ENCODE measurements at places on chromosomes 3 and 15.

GRCh38 chr3:61032991-61033390, 218.3 kb downstream of the FHIT start:
- no peak for DNase-seq

DNA sequence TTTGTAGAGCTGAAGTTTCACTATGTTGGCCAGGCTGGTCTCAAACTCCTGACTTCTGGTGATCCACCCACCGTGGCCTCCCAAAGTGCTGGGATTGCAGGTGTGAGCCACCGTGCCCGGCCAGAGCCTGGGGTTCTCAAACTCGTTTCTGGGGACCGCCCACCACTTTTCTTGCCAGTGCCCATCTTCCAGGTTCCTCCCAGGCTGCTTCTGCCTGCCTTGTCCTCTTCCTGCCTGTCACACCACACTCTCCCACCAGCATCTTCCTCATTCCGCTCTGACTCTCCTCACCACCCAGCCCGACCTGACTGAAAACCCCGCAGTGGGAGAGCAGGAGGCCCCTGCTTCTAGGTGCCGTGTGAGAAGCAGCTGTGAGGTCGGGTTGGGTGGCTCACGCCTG, 3.1 kb upstream of the DYNLT2B start:
- no peak for DNase-seq

DNA sequence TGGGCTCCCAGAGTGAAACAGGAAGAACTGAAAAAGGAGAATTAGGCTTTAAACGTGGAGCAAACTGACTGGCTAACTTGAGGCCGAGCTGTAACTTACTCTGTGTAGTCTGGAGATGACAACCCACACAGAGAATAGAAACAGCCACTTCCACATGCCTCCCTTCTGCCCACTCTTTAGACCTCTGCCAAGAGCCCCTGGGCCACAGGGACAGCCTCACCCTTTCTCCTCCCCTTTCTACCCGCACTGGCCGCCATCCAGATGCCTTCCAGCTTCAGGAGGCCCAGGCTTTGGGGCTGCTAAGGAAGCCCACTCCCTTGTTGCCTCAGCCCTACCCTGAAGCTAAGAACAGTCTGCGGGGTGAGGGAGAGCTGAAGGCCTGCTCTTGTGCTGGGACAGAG, 6.8 kb downstream of the ARHGAP31 start:
- no peak for DNase-seq

DNA sequence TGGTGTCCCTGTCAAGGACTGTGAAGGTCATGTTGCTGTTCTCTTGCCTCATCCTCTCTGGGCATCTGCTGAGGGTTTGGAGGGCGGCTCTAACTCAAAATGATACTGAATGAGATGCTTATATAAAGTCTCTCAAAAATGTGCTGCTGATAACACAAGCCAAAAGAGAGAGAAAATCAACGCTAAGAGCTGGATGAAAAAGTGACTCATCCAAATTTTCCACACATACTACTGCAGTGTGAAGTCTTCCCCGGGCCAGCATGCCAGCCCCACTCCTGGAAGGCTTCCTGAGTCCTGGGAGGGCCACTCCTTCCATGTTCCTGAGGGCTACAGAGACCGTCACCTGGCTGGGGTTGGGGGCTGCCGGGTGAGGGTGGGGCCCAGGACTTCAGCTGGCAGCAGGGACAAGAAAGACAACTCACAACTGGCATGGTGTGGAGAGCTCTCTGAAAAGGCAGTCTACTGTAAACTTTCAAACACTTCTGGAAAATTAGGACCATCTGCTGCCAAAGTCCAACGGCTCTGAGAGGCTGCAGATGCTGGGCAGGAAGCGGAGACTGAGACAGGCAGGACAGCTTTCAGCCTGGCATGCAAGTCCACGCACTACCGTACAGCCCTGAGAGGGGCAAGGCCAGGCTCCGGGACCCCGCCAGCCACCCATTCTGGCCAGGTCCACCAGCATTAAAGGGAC, 200.3 kb downstream of the ADAMTS17 start:
- no peak for DNase-seq

- no peak for DNase-seq
Measured at GRCh38 chr3:37523361-37523760, 338.3 kb upstream of the CTDSPL start.

All from stimulated activated CD4-positive, alpha-beta T cell treated with anti-CD3 and anti-CD28 coated beads, Interleukin-4, amount 100 ng/mL, for 48 hours (primary cell).